ENCODE measurements at places on chromosomes 5 and 9. TPM values are rescaled to one million over a fixed set of nuclear protein-coding genes. Genes with fewer than 3 reads are reported as not detected.

GRCh38 chr5:80184235-80185023 lies 71.4 kb downstream of the SERINC5 start:
- no peaks in the 10 kb centered on the region for H3K27me3 ChIP-seq
- peak overlapping the region; percentile 49 for H3K4me3 ChIP-seq
- peaks cover 93% of the 10 kb centered on the region for H3K4me1 ChIP-seq

GRCh38 chr5:75856056-75856455 lies 138.8 kb upstream of the POC5 start:
- no peak overlapping the region for H3K4me3 ChIP-seq
- peaks cover 3% of the 10 kb centered on the region for H3K27me3 ChIP-seq
- no peak for DNase-seq

DNA sequence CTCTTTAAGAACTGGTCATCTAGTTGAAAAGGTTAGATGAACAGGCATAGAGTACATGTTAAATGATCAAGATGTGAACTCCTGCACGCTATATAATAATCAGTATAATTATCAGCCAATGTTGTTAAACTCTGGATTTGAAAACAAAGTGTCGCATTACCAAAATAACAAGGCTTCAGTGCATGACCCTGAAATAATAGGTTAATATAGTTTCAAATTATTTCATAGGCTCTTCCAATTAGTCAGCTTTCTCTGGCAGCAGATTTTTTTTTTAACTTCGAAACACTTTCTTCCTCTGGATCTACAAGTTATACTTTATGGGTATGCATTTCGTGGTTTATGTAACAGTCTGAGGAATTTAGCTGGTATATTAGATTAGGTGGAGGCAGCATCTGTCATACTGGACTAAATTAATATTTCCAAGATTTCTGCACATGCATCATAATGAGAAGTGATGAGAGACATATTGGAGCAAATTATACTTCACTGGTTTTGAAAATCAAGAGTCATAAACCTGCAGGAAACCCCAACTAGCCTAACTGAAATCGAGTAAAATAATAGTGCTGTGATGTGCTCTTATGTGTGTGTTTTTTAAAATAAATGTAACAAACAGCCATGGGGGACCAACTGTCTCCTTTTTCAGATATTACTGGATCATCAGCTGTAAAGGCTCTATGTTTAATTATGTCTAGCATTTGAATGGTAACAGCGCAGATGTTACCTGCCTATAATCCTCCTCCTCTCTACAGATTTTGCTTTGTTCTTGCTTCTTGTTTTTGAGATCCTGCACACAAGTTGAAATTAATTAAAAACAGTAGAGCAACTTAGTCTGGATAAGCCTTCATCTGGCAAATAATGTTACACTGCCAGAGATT lies 85.9 kb upstream of the CKMT2 start:
- no peaks in the 10 kb centered on the region for H3K27me3 ChIP-seq
- no peak for DNase-seq
- H3K27ac ChIP-seq: peak overlapping the region; percentile 39
- peaks cover 11% of the 10 kb centered on the region for H3K4me1 ChIP-seq
- peaks cover 5% of the 10 kb centered on the region for H3K36me3 ChIP-seq
- no peak overlapping the region for H3K4me3 ChIP-seq

Gene HAPLN1
- not detected for total RNA-seq

DNA sequence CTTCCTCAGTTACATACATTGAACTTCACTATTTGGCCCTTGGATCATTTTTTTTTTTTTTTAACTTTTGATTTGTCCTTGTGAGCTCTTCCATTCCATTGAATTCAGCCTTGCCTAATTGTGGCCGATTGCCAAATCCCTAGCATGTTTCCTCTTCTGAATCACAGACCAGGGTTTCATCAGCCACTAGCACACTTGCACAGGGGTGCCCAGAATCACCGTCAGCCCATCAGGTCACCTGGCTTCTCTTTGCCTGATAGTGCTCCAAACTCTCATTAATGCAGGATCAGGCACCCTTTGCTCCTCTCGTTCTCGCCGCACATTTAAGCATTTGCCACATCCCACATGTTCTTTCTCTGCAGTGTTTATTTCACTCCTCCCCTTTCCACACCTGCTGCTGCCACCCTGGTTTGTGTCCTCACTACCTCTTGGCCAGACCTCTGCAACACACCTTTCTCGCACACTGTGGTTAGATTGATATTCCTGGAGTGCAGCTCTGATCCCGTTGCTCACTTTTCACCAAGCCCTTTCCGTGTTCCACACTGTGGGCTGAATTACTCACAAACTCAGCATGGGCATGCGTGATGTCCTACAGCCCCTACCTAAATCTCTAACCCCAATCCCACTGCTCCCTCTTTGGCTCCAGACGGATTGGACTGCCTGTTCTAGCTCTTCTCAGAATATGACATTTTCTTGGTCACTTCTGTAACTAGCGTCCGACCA lies 9.8 kb downstream of the PIK3R1 start:
- no peaks in the 10 kb centered on the region for H3K27me3 ChIP-seq
- no peak overlapping the region for H3K27ac ChIP-seq
- peaks cover 58% of the 10 kb centered on the region for H3K36me3 ChIP-seq
- H3K4me1 ChIP-seq: peaks cover 61% of the 10 kb centered on the region
- H3K4me3 ChIP-seq: no peak overlapping the region

DNA sequence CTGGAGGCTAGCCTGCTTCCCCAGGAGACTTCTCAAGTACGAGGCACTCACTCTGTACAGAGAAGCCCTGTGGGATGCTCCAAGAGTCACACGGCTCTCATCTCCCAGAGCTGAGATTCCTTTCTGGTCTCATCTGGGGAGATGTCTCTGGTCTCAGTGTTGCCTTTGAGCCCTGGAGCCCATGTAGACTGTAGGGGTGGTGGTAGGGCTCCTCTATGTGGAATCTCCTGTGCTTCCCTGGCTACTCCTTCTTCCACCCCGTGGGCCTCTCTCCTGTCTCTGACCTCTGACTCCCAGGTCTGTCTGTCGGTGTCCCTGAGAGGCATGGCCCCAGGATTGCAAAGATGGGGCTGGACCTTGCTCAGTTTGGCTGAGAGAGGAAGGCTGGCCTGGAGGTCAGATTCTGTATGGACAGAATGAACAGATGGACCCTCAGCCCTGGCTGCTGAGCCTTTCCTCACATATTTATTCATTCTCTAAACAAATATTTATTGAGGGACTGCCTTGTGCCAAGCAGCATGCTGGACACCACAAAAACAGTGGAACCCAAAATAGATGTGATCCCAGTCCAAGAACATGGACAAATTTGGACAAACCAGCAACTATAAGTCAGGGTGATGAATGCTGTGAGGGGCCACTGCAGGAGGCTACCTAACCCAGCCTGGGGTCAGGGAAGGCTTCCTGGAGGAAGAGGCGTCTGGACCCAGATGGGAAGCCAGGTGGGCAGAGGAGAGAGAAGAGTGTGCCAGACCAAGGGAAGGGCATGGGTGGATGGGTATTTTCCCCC lies 2.6 kb downstream of the CCL19 start:
- H3K4me3 ChIP-seq: no peak overlapping the region
- no peaks in the 10 kb centered on the region for H3K36me3 ChIP-seq
- no peak for DNase-seq
- no peaks in the 10 kb centered on the region for H3K27me3 ChIP-seq

- no peak overlapping the region for H3K27ac ChIP-seq
- no peaks in the 10 kb centered on the region for H3K36me3 ChIP-seq
- peaks cover 11% of the 10 kb centered on the region for H3K4me1 ChIP-seq
These were observed 20.2 kb downstream of the KYAT1 start for GRCh38 chr9:128861501-128861900.

- no peaks in the 10 kb centered on the region for H3K4me1 ChIP-seq
- H3K4me3 ChIP-seq: no peak overlapping the region
- no peak overlapping the region for H3K27ac ChIP-seq
- H3K27me3 ChIP-seq: no peaks in the 10 kb centered on the region
These were observed 385.2 kb upstream of the SEMA6A start for GRCh38 chr5:116959843-116960242.

Gene PPP2CA
- total RNA-seq: 158 TPM

DNA sequence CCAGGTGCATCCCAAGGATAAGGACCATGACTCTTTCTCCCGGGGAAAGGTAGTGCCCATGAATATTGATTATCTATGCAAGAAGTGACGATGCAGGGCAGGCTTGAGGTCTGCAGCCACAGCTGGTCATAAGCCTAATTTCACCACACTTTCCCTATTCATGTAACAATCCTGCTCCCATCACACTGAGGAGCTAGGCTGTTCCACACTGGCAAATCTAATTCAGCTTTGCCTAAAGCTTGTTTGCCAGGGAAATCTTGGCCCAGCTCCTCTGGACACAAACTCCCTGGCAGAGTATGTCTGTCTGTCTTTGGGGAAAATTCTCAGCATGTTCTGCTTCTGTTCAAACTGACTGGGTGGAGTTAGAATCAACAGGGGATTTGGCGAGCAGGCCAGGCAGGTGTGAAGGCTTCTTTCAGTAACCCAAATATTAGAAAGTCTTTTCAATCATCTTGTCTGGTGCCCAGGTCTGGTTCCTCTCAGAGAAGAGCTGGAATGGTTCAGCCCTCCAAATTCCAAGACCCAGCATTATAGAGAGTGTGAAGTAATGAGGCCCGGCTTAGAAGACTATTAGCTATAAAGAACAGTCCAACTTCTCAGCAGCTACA lies 88.5 kb upstream of the SPDL1 start:
- H3K36me3 ChIP-seq: no peaks in the 10 kb centered on the region
- H3K4me1 ChIP-seq: no peaks in the 10 kb centered on the region
- DNase-seq: no peak
- no peak overlapping the region for H3K4me3 ChIP-seq
- no peak overlapping the region for H3K27ac ChIP-seq
